Pancreas (tissue), 10 donors: ENCODE measurements at places on chromosomes 7 and 10. TPM values are rescaled to one million over a fixed set of nuclear protein-coding genes. Genes with fewer than 3 reads are reported as not detected.

The OR2A1 gene
- not detected for total RNA-seq

The TRPV6 gene
- 62.0 TPM for total RNA-seq

The PIK3AP1 gene
- 71.0 TPM for total RNA-seq

- H3K4me1 ChIP-seq: no peaks in the 10 kb centered on the region
- H3K27me3 ChIP-seq: no peaks in the 10 kb centered on the region
- no peaks in the 10 kb centered on the region for H3K36me3 ChIP-seq
- no peak for DNase-seq
- no peak overlapping the region for H3K4me3 ChIP-seq
Measured at GRCh38 chr7:145151676-145152075, 315.8 kb upstream of the TPK1 start.

DNA sequence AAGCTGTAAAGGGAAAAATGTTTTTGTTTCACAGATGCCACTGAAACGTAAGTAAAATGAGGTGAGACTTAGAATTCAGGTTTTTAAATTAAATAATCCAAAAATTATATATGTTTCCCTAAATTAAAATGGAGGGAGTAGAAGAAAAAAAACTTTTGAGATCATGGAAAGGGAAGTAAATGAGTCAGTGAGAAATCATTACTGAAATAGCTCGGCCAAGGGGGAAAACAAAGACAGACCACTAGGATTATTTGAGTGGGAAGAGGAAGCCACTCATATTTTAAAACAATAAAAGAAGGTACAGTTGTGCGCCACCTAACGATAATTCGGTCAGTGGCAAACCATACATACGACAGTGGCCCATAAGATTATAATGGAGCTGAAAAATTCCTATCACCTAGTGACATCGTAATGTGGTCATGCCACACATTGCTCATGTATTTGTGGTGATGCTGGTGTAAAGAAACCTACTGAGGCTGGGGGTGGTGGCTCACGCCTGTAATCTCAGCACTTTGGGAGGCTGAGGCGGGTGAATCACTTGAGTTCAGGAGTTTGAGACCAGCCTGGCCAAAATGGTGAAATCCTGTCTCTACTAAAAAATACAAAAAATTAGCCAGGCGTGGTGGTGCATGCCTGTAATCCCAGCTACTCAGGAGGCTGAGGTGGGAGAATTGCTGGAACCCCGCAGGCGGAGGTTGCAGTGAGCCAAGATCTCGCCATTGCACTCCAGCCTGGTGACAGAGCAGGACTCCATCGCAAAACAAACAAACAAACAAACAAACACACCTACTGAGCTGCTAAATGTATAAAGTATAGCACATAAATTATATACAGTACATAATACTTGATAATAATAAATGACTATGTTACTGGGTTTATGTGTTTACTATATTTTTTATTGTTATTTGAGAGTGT lies 64.7 kb downstream of the MKX start:
- no peak for DNase-seq
- H3K27me3 ChIP-seq: no peaks in the 10 kb centered on the region
- H3K4me3 ChIP-seq: no peak overlapping the region
- no peaks in the 10 kb centered on the region for H3K36me3 ChIP-seq
- H3K27ac ChIP-seq: no peak overlapping the region

GRCh38 chr7:48289656-48290055 lies 118.4 kb downstream of the ABCA13 start:
- no peaks in the 10 kb centered on the region for H3K27me3 ChIP-seq
- no peaks in the 10 kb centered on the region for H3K4me1 ChIP-seq
- H3K4me3 ChIP-seq: no peak overlapping the region
- no peak overlapping the region for H3K27ac ChIP-seq

DNA sequence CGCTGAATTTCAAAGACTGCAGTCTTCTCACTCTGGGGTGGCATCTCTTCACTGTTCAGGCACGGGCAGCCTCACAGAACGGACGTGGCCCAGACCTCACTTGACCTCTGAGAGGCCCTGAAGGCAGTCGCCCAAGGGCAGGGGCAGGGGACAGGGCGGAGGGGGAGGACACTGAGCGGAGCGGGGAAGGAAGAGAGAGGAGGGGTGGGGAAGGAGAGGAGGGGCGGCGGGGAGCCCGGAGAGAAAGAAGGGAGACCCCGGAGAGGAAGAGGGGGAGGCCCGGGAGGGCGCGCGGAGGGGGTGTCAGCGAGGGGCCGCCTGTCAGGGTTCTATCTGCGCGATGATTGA lies 58.7 kb upstream of the COMTD1 start:
- no peaks in the 10 kb centered on the region for H3K36me3 ChIP-seq
- peak overlapping the region; percentile 99 for H3K27ac ChIP-seq
- DNase-seq: peak; percentile 80
- H3K4me1 ChIP-seq: peaks cover 17% of the 10 kb centered on the region

- no peak overlapping the region for H3K27ac ChIP-seq
- H3K4me3 ChIP-seq: no peak overlapping the region
- no peaks in the 10 kb centered on the region for H3K27me3 ChIP-seq
- no peak for DNase-seq
- no peaks in the 10 kb centered on the region for H3K36me3 ChIP-seq
Measured at GRCh38 chr10:9015447-9015846, 961.0 kb downstream of the GATA3 start.

- no peak for DNase-seq
- H3K27ac ChIP-seq: no peak overlapping the region
- H3K4me1 ChIP-seq: no peaks in the 10 kb centered on the region
- no peaks in the 10 kb centered on the region for H3K36me3 ChIP-seq
- no peaks in the 10 kb centered on the region for H3K27me3 ChIP-seq
Measured at GRCh38 chr10:47349941-47350371, 1.8 kb downstream of the RBP3 start.

GRCh38 chr10:3287572-3288445 lies 115.2 kb upstream of the PITRM1 start:
- H3K27me3 ChIP-seq: no peaks in the 10 kb centered on the region
- H3K4me3 ChIP-seq: no peak overlapping the region
- H3K4me1 ChIP-seq: no peaks in the 10 kb centered on the region
- peak; percentile 78 for DNase-seq

- H3K27me3 ChIP-seq: no peaks in the 10 kb centered on the region
- DNase-seq: no peak
- H3K4me3 ChIP-seq: no peak overlapping the region
- H3K36me3 ChIP-seq: no peaks in the 10 kb centered on the region
- H3K27ac ChIP-seq: no peak overlapping the region
Measured at GRCh38 chr7:26995666-26996065, 100.1 kb downstream of the HOXA1 start.

GRCh38 chr10:121080281-121080891 lies 229.2 kb downstream of the WDR11 start:
- peaks cover 5% of the 10 kb centered on the region for H3K4me1 ChIP-seq
- H3K27me3 ChIP-seq: no peaks in the 10 kb centered on the region
- H3K4me3 ChIP-seq: no peak overlapping the region
- H3K27ac ChIP-seq: no peak overlapping the region
- DNase-seq: no peak

GRCh38 chr7:452791-453455 lies 66.7 kb downstream of the PDGFA start:
- H3K36me3 ChIP-seq: no peaks in the 10 kb centered on the region
- no peak overlapping the region for H3K4me3 ChIP-seq
- no peaks in the 10 kb centered on the region for H3K27me3 ChIP-seq
- no peak overlapping the region for H3K27ac ChIP-seq
- H3K4me1 ChIP-seq: peaks cover 3% of the 10 kb centered on the region

DNA sequence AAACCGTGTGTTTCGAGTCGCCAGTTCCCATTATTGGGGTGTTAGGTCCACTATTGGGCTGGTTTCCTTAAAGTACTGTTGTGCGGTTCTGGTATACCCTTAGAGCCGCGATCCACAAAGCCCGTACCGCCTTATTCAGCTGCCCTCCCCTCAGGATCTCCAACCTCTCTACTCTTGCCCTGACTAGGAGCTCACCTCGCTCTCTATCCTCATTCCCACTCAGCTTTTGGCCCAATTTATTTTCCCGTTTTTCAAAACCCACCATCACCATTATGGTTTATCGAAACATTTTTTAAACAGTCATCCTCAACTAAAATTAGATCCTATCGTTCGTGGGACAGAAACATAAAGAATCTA lies 461 bp upstream of the ETV1 start:
- peak overlapping the region; percentile 83 for H3K27ac ChIP-seq
- no peaks in the 10 kb centered on the region for H3K27me3 ChIP-seq
- peak overlapping the region; percentile 51 for H3K4me3 ChIP-seq
- no peaks in the 10 kb centered on the region for H3K36me3 ChIP-seq
- H3K4me1 ChIP-seq: no peaks in the 10 kb centered on the region

DNA sequence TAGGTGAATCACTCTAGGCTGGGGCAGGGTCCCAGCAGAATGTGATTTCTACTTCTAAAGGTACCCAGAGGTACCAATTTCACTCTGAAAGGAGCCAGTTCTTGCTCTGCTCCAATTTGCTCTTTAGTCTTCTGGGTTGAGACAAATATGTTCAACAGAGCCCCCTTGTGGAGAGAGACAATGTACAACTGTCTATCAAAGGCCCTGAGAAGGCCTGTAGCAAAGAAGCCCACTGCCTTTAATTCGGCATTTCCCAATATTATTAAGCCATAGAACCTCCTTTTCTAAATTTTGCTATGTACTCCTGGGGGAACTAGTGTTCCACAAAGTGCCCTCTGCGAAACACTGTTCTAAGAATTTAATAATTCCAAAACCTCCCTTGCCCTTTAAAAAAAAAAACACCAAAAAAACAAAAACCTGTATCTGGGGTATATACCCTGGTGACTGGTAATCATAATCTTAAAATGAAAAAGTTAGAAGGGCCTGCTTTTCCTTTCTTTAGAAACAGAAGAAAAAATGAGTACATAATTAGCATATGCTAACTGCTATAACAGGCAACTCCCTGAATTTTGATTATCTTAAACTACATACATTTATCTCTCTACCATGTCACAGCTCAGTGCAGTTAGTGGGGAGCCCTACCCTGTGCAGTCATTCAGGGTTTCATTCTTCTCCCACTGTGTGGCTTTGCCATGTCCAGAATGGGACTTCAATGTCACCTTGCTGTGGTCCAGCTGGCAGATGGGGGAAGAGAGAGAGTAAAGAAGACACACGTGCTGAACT lies 160.9 kb upstream of the BMPER start:
- H3K27me3 ChIP-seq: no peaks in the 10 kb centered on the region
- H3K27ac ChIP-seq: no peak overlapping the region
- no peaks in the 10 kb centered on the region for H3K36me3 ChIP-seq
- no peak for DNase-seq

- no peaks in the 10 kb centered on the region for H3K4me1 ChIP-seq
- H3K27ac ChIP-seq: no peak overlapping the region
- no peak for DNase-seq
- H3K27me3 ChIP-seq: no peaks in the 10 kb centered on the region
- no peak overlapping the region for H3K4me3 ChIP-seq
- no peaks in the 10 kb centered on the region for H3K36me3 ChIP-seq
Measured at GRCh38 chr10:86313621-86314041, 53.0 kb downstream of the GRID1 start.

- no peak overlapping the region for H3K27ac ChIP-seq
- no peak overlapping the region for H3K4me3 ChIP-seq
- no peaks in the 10 kb centered on the region for H3K4me1 ChIP-seq
- DNase-seq: no peak
Measured at GRCh38 chr7:100360135-100360854, 2.4 kb downstream of the PILRB start.

- H3K27ac ChIP-seq: no peak overlapping the region
- no peaks in the 10 kb centered on the region for H3K27me3 ChIP-seq
- H3K36me3 ChIP-seq: no peaks in the 10 kb centered on the region
- no peak for DNase-seq
Measured at GRCh38 chr10:99369551-99369950, 40.4 kb downstream of the CNNM1 start.

DNA sequence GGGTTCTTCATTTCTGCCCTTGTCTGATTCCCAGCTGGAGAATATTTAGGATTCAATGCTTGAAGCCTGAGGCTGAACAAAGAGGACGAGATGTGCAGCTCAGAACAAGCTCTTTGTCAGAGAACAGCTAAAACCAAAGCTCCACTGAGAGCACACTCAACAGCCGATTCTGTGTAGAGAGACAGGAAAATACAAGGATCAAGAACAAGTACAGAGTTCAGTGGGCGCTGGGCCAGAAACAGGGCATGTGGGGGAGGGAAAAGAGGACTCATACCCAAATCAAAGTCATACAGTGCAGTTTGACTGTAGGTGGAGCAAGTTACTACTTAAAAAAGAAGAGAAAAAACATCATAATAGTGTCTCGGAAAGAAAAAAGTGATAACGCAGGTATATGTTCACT lies at the start of gene AGMO:
Gene AGMO, minus strand, starts transcription at position 181 of the 400 bp plus-strand sequence.
- no peaks in the 10 kb centered on the region for H3K36me3 ChIP-seq
- peak; percentile 59 for DNase-seq
- no peaks in the 10 kb centered on the region for H3K4me1 ChIP-seq
- H3K27me3 ChIP-seq: no peaks in the 10 kb centered on the region
- H3K27ac ChIP-seq: no peak within 1 kb of the TSS
- H3K4me3 ChIP-seq: no peak within 1 kb of the TSS

DNA sequence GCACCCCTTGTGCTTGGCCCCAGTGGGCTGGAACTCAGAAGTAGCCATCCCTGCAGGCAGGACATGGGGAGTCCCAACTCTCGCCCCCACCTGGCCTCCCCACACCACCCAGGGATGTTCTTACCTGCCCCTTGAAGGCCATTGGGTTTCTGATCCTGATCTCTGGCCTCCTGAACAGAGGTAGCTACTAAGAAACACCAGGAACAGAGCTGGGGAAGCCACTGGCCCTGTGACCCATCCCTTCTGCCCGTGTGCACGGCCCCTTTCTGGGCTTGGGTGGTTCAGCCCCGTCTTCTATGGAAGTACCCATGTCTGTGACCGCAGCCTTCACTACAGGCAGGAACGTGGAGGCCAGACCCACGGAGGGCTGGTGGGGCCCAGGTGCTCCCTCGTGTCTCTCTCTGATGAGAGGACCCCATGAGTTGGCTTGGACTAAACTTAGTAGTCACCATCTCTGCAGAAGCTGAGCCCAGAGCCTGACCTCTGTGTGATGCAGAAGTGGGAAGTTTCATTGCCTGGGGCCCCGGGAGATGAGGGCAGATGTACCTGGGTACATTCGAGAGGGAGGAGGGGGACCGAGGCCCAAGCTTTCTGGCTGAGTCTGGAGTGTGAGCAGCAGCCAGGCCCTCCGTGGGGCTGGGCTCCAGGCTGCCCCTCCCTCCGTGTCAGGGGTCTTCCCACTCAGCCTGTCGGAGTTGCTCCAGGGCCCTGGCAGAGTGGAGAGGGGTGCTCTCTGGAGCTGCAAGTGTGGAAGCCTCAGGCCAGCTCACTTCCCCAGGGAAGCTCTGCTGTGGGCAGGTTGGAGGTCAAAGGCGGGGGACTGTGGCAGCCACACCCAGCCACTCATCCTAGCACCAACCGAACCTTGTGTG lies 81.0 kb downstream of the MKI67 start:
- no peak overlapping the region for H3K4me3 ChIP-seq
- no peak overlapping the region for H3K27ac ChIP-seq
- no peaks in the 10 kb centered on the region for H3K36me3 ChIP-seq

DNA sequence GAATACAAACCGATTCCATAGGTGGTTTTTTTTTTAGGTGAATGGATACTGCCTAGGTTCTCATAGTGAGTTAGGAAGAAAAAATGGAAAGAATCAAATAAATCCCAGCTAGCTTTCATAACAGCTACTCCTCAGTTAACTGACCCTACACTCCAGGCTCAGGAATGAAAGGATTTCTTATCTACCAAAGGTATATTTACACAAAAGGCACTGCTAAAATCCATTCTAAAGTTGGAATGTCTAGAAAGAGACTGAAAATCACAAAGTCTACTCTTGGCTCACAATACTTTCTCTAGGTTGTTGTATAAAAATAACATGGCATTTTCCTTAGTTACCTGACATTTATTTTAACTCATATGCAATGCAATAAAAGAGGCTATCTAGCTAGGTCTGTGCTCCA lies 375.2 kb downstream of the MAGI2 start:
- no peak overlapping the region for H3K27ac ChIP-seq
- H3K4me3 ChIP-seq: no peak overlapping the region
- DNase-seq: no peak
- H3K27me3 ChIP-seq: no peaks in the 10 kb centered on the region
- H3K4me1 ChIP-seq: no peaks in the 10 kb centered on the region
- no peaks in the 10 kb centered on the region for H3K36me3 ChIP-seq
